ENCODE measurements at places on chromosomes 16 and 17.

DNA sequence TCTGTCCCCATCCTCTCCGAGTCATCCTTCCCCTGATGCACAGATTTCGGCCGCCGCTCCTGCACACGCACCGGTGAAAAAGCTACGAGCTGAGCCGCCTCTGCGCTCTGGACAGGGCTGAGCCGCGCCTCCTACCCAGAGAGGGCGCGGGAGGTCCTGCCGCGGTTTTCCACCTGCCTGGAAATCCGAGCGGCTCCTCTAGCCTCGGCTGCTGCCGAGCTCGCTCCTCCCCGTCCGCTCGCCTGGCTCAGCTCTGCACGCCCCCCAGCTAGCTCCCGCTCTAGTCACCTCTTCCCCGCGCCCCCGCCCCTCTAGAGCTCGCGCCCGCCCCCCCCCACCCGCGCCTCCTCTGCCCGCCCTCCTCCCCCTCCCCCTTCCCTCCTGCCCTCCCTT is 198 bp upstream of the SHISA9 start:
- DNase-seq, result no peak

- DNase-seq, result no peak
These were observed 9.6 kb downstream of the ZNF205 start for GRCh38 chr16:3121851-3122467.

- no peak for DNase-seq
These were observed 53.0 kb downstream of the IQCK start for GRCh38 chr16:19771040-19771439.

DNA sequence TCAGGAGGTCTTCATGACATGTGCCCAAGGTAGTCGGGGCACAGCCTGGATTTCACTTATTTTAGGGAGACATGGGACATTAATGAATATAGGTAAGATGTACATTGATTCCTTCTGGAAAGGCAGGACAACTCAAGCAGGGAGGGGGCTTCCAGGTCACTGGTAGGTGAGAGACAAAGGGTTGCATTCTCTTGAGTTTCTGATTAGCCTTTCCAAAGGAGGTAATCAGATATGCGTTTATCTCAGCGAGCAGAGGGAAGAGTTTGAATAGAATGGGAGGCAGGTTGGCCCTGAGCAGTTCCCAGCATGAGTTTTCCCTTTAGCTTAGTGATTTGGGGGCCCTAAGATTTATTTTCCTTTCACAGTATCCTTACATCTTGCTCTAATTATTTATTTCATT is 443.8 kb upstream of the EEF2KMT start:
- DNase-seq, result no peak

DNA sequence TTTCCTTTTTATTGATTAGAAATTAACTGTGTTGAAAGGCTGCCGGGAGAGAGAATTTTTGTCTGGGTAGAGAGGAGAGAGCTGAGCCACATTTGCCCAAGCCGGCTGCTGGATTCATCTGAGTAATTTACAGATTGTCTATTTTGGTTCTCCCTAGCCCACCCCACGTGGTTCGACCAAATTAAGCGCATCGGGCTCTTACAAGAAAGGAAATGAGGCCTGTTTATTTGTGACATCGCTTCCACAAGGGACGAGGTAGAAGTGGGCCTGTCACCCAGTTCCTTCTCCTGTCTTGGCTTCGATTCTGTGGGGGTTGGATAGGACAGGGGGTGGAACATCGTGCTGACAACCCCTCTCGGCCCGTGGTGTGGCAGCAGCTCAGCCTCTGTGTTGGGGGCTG is 42.9 kb downstream of the SYT17 start:
- no peak for DNase-seq

GRCh38 chr17:75783803-75784472 is 668 bp upstream of the UNK start:
- no peak for DNase-seq

GRCh38 chr17:47204722-47205418 is 4.3 kb upstream of the MYL4 start:
- no peak for DNase-seq

- no peak for DNase-seq
These were observed 482.8 kb downstream of the CDH13 start for GRCh38 chr16:83109490-83110125.

GRCh38 chr17:39404542-39405378 is 3.3 kb upstream of the FBXL20 start:
- no peak for DNase-seq

DNA sequence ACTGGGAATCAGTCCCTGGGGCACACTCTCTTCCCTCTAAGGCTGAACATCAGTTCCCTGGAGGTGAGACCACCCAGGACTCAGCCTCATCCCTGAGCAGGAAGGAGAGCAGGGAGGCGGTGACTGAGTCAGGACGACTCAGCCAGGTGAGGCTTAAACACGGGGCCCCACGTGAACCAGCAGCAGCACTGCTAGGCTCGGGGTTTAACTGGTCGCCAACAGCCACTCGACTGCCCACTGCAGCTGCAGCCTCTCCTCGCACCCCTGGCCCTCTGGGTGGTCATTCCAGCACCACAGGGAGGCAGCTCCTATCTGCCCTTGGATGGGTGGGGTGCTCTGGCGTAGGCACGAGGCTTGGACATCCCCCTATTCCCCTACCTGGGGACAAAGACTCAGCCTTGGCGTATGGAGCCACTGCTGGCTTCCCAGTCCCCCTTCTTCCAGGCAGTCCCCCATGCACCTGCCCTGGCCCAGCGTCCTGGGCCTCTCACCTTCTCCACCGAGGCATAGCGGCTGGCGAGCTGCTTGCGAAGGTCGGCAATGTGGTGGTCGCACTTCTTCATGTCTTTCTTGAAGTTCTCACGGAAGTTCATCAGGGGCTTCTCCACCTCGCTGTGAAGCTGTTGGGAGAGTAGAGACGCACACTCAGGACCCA is 21.2 kb upstream of the RCVRN start:
- DNase-seq, result no peak

GRCh38 chr16:27222249-27223225 is 19.2 kb downstream of the KDM8 start:
- no peak for DNase-seq

DNA sequence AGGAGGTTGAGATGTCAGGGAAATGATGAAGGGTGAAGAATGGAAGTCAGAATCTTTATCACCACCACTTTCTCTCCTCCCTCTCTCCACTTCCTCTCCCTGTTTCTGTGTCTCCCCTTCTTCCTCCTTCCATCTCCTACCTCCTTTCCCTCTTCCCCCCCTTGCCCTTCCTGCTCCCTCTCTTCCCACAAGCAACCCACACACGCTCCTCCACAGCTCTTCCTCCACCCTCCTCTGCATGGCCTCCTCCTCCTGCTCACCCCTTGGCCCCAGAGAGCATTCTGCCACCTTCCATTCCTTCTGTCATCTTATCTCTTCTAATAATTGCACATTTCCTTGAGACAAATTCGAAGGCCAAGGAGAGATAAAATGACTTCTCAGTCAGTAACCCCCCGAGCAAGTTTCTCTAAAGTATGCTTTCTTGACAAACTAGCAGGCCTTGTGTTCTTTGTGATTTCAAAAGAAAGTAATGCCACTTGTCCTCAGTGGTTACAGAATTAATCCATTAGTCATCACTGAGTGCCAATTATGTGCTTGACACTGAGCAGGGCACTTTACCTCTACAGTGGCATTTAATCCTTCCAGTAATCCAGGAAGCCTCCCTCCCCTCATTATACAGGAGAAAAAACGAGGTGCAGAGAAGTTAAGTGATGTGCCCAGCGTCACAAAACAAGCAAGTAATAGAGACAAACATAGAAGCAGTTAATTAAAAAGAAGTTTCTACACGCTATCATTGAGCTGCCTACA is 72.3 kb upstream of the CCL1 start:
- no peak for DNase-seq

DNA sequence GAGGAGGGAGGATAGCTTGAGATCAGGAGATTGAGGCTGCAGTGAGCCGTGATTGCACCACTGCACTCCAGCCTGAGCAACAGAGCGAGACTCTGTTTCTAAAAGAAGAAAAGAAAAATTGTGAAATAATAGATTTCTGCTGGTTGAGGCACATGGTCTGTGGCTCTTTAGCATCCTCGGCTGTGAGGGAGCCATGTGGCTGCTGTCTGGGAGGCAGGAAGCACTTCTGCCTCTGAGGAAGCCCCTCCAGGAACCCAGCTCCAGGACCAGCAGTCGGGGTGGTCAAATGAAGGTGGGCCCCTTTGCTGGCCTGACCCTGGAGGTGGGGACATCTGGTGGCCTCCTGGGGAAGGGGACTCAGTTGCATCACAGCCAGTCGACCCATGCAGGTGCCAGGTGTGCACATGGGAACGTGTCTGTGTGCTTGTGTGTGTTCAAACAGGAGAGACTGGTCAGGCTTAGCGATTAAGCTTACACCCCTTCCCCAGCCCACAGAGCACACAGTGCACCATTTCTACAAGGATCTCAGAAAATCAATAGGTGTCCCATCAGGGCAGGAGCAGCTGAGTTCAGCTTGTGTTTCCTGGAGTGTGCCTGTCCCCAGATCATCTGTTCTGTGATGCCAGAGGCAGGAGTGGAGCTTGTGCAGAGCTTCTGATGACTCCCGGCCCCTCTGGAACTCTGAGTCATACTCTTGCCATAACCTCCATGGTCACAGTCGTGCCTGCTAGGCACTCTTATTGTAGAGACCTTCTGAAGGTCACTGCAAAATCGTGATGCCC is 24.3 kb upstream of the MGAT5B start:
- DNase-seq, result no peak

- DNase-seq, result no peak
These were observed 37.3 kb downstream of the PIEZO1 start for GRCh38 chr16:88747588-88748301.

DNA sequence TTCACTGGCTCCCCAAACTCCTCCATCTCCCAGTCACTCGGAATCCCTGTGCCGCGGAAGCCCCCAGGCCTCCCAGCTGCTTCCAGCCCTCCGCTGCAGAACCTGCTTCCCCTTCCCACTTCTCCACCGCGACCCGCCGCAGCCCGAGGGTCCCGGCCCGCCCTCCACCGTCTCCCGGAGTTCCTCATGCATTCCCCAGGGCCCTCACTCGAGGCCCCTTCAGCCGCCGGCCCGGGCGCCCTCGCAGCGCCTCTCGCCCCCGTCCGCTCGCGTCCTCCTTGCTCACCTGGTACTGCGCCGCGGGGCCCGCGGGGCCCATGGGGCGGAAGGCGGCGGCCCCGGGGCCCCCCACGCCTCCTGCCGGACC is 329 bp downstream of the SMARCD2 start:
- DNase-seq, result no peak

- DNase-seq, result no peak
These were observed 34.0 kb upstream of the NLK start for GRCh38 chr17:28008513-28008912.

DNA sequence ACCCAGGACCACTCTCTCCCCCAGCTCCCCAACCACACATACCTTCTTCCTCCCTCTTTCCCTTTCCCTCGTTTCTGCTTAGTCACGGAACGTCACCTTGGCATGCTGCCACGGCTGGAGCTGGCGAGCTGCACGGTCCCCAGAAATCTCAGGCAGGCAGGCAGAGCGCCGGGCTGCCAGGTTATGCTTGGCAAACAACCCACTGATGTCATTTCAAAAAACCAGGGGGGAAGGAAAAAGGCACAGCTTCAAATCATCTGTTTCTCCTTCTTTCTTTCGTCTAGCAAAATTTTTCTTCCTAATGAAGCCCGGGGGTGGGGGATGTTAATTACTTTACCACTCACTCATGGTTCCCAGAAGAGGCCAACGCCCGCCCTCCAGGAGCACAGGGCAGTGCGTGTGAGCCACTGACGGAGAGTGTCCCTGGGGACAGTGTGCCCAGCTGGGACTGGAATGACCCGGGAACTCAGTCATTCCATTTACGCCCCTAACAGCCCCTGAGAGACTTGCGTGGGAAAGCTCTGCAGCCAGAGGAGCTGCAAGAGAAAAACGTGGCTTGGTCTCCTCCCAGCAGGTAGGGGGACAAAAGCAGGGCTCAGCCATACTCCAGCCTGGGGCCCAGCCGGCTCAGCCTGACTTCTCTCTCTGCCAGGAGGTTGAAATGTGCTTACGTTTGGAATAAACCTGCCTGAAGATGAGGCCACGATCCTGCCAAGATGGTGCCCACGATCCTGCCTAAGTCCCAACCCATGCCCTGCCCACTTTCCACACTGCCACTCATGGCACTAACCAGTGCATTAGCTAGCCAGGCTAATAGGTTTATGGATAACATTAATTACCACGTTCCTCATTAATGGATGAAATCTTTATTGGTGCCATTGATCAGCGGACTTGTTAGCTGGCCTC is 198.9 kb downstream of the ZFHX3 start:
- DNase-seq, result no peak

- no peak for DNase-seq
These were observed 10.7 kb downstream of the GNAO1 start for GRCh38 chr16:56202036-56202435.

GRCh38 chr17:4600563-4600962 is 16.2 kb downstream of the SMTNL2 start:
- DNase-seq, result no peak

DNA sequence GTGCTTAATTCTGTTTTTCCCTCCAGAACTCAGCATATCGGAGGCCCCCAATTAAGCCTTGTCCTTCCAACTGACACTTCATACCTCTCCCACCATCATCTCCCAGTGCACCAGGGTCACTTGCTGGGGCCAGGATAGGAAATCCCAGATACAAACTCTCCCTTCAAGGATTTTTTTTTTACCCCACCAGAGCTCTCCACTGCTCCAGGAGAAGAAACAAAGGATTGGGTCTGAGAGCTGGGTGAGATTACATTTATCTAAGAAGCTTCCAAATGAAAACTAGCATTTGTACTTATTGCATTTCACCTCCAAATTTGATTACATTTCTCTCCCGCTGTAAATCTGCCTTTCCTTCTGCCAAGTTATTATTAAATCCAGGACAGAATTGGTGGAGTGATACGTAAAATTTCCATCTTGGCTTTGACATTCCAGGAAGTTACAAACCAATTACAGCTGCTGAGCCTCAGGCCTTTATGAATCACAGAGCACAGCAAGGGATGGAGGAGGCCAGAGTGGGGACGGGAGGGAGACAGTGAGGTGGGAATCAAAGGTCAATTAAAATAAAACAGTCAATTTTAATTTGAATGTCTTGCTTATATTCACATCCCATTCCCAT is 123.5 kb downstream of the USP31 start:
- no peak for DNase-seq

DNA sequence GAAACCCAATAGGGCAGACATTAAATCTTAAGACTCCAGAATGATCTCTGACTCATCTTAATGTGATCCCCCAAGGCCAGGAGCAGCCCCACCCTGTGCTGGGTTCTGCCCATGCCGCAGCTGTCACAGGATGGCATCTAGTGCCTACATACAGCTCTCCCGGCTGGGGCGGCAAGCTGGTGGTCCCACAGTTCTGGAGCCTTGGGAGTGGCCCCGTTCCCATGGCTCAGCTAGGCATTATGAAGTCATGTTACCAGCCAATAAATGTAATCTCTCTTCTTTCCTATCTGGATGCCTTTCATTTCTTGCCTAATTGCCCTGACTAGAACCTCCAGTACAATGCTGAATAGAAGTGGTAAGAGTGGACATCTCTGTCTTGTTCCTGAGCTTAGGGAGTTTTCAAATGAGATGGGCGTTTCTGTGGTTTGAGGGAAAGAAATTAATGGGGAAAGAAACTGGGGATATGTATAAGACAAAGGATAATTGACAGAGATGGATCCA is 95.7 kb upstream of the DNAH17 start:
- DNase-seq, result no peak

DNA sequence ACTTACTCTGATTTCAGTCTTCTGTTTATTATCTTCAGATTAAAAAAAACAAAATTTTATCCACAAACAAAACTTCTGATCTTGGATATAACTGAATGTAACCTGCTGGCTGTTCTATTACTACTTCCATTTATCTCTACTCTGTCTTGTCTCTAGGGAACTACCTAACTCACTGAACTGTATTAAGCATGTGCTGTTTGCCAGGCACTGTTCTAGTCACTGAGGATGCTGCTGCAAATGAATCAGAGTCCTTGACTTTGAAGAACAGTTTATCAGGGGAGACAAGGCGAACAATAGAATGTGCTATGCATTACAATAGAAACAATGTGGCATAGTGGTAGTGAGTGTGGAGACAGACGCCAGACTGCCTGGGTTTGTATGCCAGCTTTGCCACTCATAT is 2.3 kb upstream of the ANKRD40 start:
- no peak for DNase-seq
